ENCODE measurements at places on chromosomes 5 and 9. TPM values are rescaled to one million over a fixed set of nuclear protein-coding genes. Genes with fewer than 3 reads are reported as not detected.

DNA sequence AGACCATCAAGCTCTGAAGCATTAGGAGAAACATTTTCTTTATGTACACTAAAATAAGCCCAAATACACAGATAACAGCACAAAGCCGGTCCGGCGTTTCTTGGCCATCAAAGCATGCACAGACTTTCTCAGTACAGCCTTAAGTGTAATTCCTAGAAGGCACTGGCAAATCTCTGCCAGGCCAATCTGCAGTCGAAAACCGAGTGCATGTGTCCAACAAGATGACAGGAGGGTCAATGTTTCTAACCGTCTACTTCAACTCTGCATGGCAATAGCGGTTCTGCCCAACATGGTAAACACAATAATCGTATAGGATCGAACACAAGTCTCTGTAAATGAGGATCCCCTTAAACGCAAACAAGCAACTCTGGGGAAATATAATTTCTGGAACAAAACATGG, 1.1 kb downstream of the ARL15 start:
- H3K36me3 ChIP-seq, result no peaks in the 10 kb centered on the region
- H3K27me3 ChIP-seq, result no peaks in the 10 kb centered on the region
- H3K4me3 ChIP-seq, result peak overlapping the region; percentile 95
- DNase-seq, result no peak
- H3K4me1 ChIP-seq, result peaks cover 9% of the 10 kb centered on the region

- H3K27me3 ChIP-seq, result no peaks in the 10 kb centered on the region
- no peak overlapping the region for H3K4me3 ChIP-seq
- peaks cover 43% of the 10 kb centered on the region for H3K4me1 ChIP-seq
- H3K27ac ChIP-seq, result peak overlapping the region; percentile 100
- no peaks in the 10 kb centered on the region for H3K36me3 ChIP-seq
Observed at GRCh38 chr9:6564360-6564759, 81.2 kb downstream of the GLDC start.

DNA sequence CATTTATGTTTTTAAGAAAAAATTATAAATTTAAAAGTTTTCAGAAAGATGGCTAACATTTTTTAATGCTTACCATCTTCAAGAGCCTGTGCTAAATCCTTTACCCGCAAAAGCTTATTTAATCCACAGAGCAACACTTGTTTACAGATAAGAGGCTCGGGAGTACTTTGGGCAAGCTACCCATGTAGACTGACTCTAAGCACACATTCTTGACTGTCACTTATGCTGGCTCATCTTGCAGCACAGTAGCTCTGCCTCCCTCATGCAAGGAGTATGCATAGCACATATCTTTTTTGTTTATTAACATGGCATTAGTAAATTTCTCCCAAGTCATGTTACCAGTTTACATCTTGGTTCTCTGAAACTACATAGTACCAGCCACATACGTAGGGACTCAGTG, 14.7 kb downstream of the SH3RF2 start:
- no peak overlapping the region for H3K4me3 ChIP-seq
- H3K4me1 ChIP-seq, result peaks cover 18% of the 10 kb centered on the region
- no peak for DNase-seq
- no peaks in the 10 kb centered on the region for H3K36me3 ChIP-seq

SNX18 gene
- total RNA-seq, result 14.3 TPM

FSTL4 gene
- total RNA-seq, result 4.2 TPM

HSPB3 gene
- total RNA-seq, result not detected

DNA sequence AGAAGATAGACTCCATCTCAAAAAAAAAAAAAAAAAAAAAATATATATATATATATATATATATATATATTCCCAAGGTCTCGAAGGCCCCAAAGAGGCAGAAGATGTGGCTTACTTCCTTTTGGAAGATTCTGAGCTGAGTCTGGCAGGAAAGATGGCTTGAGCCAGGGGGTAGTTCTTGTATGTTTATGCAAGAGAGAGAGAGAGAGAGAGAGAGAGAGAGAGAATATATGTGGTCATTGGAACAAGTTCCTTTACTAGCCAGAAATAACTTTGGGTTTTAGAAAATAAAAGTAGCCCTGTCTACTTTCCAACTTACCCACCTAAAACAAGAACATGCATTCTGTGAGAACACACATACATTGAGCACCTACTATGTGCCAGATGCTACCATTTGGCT, 17.6 kb downstream of the NCS1 start:
- H3K4me1 ChIP-seq, result peaks cover 10% of the 10 kb centered on the region
- H3K4me3 ChIP-seq, result no peak overlapping the region
